Osteoblast (primary cell): ENCODE measurements at places on chromosomes 7 and 10. TPM values are rescaled to one million over a fixed set of nuclear protein-coding genes. Genes with fewer than 3 reads are reported as not detected.
A peak's percentile ranks its signal among the peaks of the same experiment; 100 is the strongest.

The CHRM2 gene
- under 0.01 and 1.2 TPM in 2 replicates for total RNA-seq

The HERPUD2 gene
- total RNA-seq: 26.8 and 32.9 TPM in 2 replicates

The PTPRE gene
- total RNA-seq: 5.9 and 9.0 TPM in 2 replicates

The PRKCQ gene
- total RNA-seq: not detected in 2 replicates

The ACHE gene
- total RNA-seq: under 0.01 TPM in 2 replicates

The GIMAP2 gene
- 8.8 and 9.4 TPM in 2 replicates for total RNA-seq

The CTAGE4 gene
- 0.36 and 2.4 TPM in 2 replicates for total RNA-seq

The TMEM176B gene
- total RNA-seq: 0.72 TPM in 1 of 2 replicates, not detected in the other

The PLEKHS1 gene
- total RNA-seq: under 0.01 TPM in 1 of 2 replicates, not detected in the other

The ZNF783 gene
- total RNA-seq: 13.3 and 13.4 TPM in 2 replicates

The GJD4 gene
- total RNA-seq: under 0.01 TPM in 1 of 2 replicates, not detected in the other

DNA sequence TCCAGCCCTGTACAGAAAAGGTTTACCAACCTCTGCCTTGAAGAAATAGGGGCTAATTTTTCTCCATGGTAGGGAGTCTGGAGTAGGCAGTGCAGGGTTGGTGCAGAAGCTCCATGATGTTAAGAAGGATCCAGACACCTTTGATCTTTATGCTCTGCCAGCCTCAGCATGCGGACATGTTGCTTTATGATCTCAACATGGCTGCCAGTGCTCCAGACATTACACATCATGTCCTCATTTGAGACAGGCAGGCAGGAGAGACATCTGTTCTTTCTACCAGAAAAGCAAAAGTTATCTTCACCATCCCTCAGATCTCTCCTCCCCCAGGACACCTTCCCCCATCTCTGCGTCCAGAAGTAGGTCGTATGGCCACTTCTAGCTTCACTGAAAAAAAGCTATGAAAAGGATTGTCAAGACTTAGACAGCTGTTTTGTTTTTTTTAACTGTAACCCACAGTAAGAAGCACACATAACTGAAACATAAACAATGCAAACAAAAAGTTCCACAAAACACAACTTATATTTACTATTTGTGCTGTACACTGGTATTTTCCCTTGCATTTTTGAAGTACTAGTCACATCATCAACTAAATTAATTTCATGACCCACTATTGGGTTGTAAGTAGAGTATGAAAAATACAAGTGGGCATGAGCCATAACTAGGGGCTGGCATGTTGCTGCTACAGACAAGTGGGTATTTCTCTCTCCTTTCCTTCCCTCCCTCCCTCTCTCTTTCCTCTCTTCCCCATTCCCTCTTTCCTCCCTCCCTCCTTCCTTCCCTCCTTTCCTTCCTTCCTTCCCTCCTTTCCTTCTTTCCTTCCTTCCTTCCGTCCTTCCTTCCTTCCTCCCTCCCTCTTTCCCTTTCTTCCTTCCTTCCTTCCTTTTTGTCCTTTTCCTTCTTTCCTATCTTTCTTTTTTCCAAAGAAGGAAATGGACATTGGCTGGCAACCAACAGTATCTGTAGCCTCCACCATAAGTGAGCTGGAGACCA lies 2.6 kb upstream of the RASSF4 start:
- peak; percentile 21 for DNase-seq

DNA sequence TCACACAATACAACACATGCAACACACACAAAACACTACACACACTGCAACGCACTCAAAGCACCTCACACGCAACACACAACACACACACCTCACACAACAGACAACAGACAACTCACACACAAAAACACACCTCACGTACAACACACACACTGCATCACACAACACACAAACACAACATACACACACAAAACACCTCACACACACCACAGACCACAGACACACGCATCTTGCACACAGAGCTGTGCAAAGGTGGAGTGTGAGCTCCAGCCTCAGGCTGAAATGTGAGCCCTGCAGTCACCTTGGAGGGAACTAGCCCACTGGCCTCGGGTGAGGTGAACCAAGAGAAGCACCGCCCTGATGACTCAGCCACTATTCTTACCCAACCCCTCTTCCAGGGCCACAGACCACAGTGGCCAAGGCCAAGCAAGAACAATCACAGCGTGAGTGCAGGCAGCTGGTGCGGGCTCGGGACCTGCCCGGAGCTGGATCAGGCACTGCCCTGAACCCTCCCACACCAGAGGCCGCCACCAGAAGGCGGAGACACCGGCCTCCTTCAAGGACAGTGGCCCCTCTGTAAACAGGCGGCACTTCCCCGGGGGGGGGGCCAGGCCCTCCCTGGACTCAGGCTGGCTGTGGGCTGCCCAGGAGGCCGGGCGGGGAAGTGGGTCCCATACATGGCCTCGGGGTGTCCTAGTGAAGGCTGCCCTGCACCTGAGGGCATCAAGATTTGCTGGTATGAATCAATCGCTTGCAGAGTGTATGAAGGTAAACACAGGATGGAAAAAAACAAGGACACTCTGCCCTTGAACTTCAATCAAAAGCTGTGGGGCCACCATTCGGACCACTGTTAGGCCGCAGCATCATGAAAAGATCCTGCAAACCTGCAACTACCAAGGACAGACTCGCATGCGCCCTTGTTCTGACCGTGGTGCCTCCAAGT lies 106.7 kb downstream of the TNS3 start:
- DNase-seq: peak; percentile 96

- DNase-seq: no peak
Observed at GRCh38 chr7:151694441-151694827, 174.7 kb upstream of the RHEB start.

DNA sequence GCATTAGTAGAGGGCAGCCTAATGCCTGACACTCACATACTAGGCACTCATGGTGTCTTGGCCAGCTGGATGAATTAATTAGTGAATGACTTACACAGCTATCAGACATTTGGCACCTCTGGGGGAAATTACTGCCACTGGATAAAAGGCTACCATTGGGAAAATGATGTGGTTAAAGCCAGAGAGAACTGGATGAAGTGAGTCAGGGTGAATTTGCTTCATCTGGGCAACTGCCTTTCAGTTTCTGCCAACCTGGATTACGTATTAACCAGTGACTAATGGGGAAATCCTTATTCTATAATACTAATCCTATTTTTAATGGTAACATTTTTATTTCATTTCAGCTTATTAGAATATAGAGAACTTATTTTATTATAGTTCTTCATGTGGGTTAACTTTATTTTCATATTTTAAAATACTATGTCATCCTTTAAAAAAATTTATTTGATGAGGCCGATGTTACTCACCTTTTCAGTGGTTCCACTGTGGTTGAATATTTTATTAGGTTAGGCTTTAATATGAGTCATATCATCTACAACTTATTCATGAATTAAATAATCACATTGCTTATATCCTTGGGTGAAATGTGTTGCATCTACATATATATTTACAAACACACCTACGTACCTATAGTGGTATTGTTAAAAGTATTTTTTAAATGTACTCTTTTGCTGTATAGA lies 85.6 kb upstream of the CAPZA2 start:
- DNase-seq: peak; percentile 74

DNA sequence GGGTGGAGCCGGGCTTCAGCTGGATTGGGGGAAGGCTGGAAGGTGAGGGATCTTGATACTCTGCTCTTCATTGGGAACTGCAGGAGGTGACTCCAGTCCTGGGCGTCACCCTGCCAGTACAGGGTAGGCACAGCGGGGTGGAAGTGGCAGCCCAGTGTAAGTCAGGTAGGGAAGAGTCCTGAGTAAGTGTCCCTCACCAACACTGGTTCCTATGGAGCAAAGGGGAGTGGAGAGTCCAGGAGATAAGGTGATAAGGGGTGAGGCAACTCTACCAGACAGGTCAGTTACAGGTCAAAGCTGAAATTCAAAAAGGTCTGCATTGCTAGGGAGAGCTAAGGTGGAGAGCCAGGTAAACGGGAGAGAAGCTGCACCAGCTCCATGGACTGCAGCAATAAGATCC lies 145.6 kb upstream of the NFE2L3 start:
- no peak for DNase-seq

DNA sequence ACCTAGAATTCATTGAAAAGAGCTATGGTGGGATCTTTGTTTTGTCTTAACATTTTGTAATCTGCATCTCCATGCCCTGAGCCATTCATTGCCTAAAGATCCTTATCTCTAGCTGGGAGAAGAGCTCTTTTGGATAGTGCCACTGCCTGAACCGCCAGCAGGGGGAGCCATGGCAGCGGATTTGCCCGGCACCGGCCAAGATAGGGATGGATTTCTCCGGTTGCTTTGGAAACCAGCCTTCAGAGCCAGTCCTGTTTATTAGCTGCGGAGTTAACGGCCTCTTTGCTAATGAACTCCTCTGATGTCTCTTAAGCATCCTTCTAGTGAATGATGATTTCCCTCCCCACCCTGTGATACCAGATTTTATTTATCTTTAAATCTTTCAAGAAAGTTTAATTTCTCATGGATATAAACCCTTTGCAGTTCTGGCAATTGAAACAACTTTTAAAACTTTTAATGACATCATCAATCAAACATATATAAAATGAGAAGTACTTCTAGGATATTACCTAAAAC lies 58.2 kb upstream of the LYZL2 start:
- DNase-seq: peak; percentile 89

DNA sequence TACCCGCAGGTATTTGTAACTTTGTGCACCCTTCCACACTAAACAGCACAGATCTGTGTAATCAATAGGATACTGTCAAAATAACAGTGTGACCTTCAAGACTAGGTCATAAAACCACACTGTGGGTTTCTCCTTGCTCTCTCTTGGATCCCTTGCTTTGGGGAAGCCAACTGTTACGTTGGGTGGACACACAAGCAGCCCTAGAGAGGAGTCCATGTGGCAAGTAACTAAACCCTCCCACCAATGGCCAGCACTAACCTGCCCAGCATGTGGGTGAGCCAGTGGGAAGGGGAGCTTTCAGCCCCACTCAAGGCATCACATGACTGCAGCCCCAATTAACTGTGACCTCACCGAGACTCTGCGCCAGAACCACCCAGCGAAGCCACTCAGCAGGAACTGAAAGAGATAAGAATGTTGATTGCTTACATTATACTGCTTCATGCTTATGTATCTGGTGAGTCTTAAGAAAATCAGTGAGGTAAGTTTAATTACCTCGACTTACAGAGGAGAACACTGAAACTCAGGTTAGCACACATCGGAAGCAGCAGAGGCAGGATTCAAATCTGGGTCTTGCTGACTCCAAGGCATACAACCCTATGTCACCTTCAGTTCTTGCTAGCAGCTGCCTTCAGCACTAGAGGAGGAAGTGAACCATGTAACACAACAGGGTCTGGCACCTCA lies 9.4 kb upstream of the ZC3HAV1 start:
- no peak for DNase-seq

DNA sequence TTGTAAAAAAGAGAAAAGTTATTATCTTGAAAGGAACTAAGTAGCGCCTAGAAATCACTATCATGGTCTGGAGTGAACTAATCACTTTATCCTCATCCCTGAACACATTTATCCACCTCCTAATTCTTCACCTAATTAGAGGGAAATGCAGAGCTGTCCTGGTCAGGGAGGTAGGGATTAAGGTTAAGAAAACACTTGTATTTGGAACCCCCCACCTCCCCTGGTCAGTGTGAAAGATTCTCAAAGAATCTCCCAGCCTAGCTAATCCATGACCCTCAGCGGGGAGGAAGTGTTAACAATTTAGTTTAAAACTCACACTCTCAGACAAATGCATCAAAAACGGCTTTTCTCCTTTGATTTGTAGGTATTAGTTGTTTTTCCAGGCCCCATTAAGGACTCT lies 83.8 kb downstream of the FAM204A start:
- no peak for DNase-seq

DNA sequence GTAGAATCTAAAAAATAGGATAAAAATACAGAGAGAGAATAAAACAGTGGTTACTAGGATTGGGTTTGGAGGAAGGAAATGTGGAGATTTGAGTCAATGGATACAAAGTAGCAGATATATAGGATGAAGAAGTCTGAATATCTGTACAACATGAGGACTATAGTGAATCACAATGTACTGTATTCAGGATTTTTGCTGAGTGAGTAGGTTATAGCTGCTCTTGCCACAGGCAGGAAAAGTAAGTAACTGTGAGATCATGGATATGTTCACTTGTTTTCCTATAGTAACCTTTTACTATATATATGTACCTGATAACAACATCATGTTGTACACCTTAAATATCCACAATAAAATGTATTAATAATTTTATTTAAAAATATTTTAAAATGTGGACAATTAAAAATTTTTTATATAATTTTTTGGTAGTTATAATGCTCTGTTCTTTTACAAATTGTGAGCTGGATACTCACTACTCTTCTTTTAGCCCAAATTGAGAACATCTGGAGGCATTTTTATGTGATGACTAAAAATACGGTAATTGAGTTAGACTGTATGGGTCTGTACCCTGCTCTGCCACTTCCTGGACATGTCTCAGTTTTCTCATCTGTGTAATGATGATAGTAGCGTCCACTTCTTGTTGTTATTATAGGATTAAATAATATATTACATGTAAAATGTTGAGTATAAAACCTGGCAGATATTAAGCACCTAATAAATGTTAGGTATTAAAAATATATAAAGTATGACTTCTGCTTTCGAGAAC lies 439.1 kb downstream of the AUTS2 start:
- DNase-seq: no peak

GRCh38 chr10:96272316-96273280 lies 1.2 kb upstream of the BLNK start:
- DNase-seq: no peak

GRCh38 chr7:36408589-36408988 lies 18.9 kb downstream of the ANLN start:
- no peak for DNase-seq

GRCh38 chr7:45157653-45158401 lies at the start of gene RAMP3:
RAMP3 (plus strand) TSS chr7:45157791; CDS start chr7:45157829, 38 bp downstream.
- peak; percentile 78 for DNase-seq

DNA sequence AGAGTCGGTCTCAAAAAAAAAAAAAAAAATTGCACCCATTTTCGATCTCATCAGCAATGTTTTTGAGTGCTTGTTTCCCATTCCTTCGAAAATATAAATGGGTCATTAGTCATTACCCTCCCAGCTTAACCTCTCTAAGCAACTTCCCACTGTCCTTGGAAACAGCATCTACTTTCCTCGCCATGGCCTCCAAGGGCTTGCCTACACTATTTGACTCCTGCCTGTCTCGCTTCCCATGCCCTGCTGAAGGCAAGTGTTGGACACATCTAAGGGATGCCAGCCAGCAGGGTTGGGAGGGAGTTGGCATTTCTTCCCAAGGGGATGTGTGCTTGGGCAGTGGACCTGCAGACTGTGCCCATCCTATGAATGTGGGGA lies 12.7 kb upstream of the RHBDD2 start:
- no peak for DNase-seq

GRCh38 chr7:70994176-70994575 lies 137.8 kb upstream of the GALNT17 start:
- DNase-seq: no peak

- DNase-seq: peak; percentile 82
Observed at GRCh38 chr7:5470816-5471215, 47.2 kb upstream of the TNRC18 start.

DNA sequence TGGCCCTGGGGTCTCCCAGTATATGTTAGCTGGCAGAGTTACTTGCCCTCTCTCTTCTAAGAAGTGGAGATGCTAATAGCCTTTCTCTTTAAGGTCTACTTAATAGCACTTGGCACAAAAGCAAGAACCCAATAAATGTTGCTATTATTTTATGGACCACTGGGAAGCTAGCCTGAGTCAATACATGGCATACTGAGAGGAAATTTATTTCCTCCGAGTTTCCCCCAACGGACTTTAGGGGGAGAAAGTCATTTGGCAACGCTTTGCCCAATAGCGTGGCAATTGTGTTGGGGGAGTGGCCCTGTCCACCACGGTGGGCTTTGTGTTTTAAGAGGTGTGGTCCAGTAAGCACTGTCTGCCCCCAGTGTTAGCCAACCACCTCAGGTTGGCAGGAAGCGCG lies 87.4 kb upstream of the SMNDC1 start:
- peak; percentile 30 for DNase-seq

- no peak for DNase-seq
Observed at GRCh38 chr7:155865830-155866525, 53.7 kb upstream of the SHH start.
